OCI-LY7 (cell line): ENCODE measurements at places on chromosomes 4 and X. TPM values are rescaled to one million over a fixed set of nuclear protein-coding genes. Genes with fewer than 3 reads are reported as not detected.

DNA sequence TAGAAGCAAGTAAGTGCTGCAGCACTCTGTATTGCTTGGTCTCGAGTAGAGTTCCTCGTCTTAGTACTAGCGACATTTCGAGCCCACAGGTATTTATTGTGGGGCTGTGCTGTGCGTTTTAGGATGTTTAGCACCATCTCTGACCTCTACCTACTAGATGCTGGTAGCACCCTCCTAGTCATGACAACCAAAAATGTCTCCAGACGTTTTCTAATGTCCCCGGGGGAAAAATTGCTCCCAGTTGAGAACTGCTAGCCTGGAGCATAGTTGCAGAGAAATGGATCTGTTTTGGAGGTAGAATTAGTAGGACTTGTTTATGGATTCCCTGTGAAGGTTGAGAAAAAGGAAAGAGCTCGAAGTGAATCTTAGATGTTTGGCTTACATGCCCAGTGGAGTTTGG, 287.2 kb downstream of the TENM3 start:
- no peak for DNase-seq

DNA sequence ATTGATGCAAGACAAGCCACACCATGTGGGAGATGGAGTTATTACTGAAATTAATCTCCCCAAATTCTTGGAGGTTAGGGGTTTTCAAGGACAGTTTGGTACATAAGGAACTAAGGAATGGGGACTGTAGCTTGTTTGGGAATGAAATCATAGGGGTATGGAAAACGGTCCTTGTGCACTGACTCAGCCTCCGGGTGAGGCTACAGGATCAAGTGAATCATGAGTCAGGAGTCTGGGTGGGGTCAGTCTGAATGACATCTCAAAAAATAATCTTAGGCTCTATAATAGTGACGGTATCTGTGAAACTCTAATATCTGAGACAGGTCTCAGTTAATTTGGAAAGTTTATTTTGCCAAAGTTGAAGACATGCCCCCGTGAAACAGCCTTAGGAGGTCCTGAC, 128.5 kb upstream of the CYSLTR1 start:
- no peak for DNase-seq

DNA sequence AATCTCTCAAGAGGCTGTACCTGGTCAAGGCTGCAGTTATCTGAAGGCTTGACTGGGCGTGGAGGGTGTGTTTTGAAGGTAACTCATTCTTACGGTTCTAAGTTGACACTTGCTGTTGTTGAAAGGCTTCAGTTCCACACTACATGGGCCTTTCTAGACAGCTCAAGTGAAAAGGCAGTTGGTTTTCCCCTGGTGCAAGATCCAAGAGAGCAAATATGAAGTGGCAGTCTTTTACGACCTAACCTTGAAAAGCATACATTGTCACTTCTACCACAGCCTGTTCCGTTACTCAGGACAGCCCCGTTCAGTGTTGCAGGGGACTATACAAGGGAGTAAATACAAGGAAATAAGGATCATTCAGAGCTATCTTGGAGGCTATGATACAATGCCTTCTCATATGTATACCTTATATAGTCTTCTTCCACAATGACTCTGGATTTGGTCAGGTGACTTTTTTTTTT, 46.2 kb downstream of the PDS5A start:
- DNase-seq, result no peak

DNA sequence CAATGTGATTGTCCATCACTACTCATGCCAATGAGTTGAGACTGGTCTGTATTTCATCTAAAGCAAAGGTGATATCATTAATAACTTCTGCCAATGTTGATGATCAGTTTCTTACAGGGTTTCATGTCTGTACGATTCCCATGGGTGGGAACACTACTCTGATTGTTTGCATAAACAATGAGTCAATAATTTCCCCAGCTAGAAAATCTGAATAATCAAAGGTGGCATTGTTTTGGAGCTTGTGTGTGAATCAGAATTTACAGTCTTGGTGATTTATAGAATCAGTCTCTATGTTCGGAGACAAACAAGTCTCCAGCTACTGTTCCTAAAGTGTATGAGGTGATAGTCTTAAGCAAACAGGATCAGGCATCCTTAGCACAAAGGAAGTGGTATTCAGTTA, 35.5 kb upstream of the PARM1 start:
- DNase-seq, result no peak

- no peak for DNase-seq
Observed at GRCh38 chrX:18945483-18945882, 38.4 kb downstream of the PHKA2 start.

- DNase-seq, result peak; percentile 75
Observed at GRCh38 chr4:107913283-107913899, 18.0 kb upstream of the CYP2U1 start.

TMEM128 gene
- 17.8 and 20.6 TPM in 2 replicates for total RNA-seq
